NCI-H2107 (cell line): ENCODE measurements at places on chromosomes 6 and 20.

GRCh38 chr6:34543421-34543820, 12.7 kb downstream of the SPDEF start:
- no peak for DNase-seq

- no peak for DNase-seq
Observed at GRCh38 chr6:44179648-44180047, 21.0 kb downstream of the CAPN11 start.

DNA sequence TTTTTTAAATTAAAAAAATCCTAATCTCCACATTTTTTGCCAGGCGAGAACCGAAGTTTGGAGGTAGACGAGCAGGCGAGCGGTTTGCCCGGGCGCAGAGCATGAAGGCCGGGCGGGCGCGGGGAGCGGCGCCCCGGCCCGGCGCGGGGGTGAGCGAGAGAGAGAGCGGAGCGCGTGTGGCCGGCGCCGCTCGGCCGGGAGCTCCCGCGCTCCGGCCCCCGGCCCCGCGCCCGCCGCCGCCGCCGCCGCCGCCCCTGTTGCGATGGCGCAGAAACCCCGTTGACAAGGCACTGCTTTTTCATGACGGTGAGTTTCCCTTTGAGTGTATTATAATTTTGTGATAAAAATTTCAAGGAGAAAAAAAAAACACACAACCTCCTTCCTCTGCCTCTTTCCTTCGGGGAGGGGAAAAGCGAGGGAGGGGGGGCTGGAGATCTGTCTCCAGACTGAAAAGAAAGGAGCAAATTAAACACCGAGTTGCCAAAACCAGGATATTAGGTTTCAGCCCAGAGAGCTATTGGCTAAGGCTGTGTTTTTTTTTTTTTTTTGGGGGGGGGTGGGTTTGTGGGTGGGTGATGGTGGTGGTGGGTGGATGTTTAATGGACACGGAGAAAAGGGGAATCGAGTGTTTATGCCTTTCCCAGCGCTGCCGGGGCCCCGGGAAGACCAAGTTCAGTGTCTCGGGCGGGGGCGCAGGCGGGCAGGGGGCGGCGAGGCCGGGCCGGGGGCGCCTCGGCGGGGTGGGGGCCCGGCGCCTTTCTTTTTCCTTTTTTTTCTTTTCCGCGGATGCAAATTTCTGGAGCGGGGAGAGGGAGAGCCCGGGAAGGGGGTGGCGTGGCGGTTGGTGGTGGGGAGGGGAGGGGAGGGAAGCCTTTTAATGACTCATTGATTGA, at the start of gene BICRAL:
Gene BICRAL (plus strand): TSS at position 257 of the 893 bp plus-strand sequence. CDS start 39,971 bp downstream, outside the sequence.
- no peak for DNase-seq

DNA sequence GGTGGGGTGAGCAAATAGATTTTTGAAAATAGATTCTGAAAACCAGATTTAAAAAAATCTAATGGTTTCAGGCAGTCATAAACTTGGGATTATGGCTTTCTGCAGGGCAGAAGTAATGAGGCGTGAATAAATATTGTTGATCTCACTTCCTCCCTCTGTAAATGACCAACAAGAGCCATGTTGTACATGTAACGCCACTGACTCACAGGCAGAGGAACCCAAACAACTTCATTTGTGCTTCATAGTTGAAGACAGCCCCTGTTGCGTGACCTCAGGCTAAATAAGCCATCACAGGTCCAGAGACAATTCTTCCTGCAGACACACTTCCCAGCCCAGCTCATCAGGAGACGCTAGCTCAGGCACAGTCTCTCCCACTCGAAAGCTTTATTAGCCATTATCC, 59.1 kb upstream of the F13A1 start:
- no peak for DNase-seq

GRCh38 chr6:43944908-43945767, 175.1 kb downstream of the VEGFA start:
- no peak for DNase-seq

DNA sequence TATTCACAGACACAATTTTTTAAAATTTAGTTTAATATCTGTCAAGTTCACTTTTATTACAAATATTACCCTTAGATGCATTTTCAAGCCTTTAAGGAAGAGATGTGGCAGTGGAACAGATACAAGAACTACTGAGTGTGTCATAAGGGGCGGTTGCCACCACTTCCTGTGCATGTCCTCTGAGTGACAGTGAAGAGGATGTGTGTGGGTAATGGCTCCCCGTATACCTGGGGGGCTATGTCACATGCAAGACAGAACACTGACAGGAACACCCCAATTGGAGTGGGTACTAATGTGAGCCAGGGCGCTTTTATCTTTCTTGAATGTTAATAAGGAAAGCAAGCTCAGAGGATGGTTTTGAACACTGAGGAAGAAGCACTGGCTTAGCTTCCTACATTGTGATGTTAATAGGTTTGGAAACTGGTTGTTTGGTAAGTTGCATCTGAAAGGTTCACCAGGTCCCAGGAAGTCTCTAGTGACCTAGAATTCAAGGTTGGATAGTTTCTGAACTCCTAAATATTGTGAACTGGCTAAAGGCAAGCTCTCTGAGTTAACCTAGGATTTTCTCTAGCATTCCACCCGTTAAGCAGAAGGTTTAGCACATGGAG, 83.4 kb upstream of the ASF1A start:
- no peak for DNase-seq

DNA sequence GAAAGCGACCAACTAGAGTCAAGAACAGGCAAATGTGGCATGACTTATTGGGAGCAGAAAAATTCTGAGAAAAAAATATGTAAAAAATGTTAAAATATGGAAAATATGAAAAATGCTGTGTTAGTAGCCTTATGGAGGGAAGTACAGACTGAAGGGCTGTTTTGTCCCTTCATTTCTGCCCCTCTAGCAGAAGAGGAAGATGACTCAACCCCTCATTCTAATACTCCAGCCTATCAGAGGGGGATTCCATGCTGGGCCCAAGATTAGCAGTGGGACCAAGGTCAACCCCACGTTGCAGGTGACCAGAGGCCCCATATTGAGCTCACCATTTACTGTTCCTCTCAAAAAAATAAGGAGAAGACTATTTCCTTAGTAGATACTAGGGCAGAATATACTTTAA, 8.4 kb downstream of the MUC21 start:
- no peak for DNase-seq

- no peak for DNase-seq
Observed at GRCh38 chr20:48197066-48197465, 411.8 kb upstream of the SULF2 start.

DNA sequence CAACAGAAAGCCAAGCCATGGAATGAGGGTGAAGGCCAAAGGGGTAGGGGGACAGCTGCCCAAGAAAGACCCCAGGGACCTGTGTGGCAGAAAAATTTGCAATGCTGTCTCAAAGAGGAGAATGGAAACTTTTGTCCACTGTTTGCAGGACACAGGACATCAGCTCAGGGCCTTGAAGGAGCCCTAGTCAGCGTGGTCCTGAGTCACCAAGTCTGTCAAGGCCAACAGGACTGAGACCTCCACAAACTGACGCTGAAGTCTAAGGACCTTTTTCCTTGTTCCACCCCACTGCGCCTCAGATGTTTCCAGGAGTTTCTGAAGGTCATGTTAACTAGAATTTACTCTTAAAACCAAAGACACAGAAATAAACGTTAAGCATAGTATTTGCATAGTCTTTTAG, 31.8 kb upstream of the AVP start:
- no peak for DNase-seq

- no peak for DNase-seq
Observed at GRCh38 chr6:101443315-101443714, 49.8 kb downstream of the GRIK2 start.

DNA sequence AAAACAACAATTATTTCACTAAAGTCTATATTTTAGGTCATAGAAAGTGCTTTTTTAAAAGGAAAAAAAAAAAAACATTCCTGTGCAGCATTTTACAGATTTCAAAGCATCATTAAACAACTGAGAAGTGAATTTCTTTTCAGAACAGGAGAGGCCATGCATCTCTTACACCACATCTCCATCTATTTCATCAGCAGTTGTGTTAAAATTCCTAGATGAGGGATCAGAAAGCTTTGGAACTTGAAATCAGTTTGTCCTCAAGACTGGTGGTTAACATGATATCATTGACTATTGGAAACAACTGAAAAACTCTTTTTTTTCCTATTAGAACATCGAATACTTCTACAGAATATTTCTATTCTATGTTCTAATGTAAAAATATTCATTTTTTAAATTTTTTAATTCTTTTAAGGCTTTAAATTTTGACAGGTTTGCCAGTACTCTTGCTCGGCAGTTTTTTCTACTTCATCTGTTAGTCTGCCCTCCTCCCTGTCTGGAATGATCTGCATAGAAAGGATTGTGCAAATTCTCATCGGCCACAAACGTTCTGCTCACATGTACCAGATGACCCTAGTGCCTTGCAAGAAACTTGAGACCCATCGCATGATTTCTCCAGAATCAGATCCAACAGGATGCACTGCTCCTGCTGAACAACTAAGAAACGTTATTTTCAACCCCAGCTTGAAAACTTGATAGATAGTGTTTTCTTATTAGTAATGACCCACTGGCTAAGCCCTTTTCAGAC, 411.0 kb upstream of the AGPAT4 start:
- no peak for DNase-seq
